MG63 (cell line): ENCODE measurements at places on chromosomes 2 and 18. TPM values are rescaled to one million over a fixed set of nuclear protein-coding genes. Genes with fewer than 3 reads are reported as not detected.

DNA sequence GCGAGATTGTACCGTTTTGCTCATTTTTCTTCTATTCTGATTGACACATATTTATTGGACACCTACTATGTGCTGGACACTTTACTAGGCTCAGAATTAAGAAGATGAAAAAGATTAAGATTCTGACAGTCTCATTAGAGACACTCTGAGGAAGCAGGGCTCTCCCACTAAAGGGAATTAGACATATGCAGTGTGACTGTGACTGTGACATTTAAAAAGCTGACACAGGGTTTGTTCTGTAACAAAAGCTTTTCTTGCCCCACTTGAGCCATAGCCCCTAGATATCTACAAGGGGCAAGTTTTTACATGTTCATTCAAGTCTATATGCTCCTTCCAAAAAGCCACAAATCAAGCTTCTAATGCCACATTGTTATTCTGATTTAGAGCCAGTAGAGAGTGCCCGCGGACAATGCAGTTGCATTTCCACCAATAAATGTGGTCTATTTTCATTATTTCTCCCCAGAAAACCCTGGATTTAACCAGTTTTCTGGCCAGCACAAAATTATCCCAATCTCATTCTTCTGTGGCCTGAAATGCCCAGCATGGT is 9.8 kb downstream of the ARHGAP25 start:
- no peak for DNase-seq

DNA sequence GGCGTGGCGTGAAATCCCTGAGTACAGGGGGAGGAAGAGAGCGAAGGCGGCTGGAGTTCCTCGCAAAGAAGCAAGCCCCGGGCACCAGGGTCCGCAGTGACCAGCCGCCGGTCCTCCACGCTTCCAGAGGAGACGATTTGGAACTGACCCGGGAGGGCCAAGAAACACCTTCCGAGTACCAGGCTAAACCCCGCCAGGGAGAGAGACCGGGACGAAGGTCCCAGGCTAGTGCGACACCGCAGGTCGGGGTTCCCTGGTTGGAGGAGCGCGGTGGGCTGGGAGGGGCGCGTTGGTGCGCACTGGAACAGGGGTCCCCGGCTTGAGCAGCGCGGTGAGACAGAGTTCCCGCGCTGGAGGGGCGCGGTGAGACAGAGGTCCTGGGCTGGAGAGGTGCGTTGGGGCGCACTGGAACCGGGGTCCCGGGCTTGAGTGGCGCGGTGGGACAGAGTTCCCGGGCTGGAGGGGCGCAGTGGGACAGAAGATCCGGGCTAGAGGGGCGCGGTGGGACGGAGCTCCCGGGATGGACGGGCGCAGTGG is 901 bp downstream of the WDFY1 start:
- DNase-seq, result peak; percentile 35

DNA sequence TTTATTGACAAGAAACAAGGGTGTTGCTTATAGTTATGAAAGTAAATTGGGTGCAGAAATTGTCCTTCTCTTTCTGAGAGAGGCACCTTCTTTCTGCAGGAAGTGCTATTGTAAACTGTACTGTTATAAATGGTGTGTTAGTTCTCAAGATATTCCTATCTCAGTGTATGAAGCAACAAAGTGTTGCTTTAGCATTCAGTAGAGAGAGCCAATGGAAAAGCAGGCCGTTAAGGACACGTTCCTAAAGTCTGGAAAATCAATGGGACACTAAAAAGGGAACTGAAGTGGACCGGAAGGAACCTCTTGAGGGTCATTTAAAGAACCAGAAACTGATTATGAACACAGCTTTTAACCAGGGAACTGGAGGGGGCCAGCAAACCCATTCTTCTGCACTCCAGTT is 510.0 kb upstream of the ZEB2 start:
- no peak for DNase-seq

DNA sequence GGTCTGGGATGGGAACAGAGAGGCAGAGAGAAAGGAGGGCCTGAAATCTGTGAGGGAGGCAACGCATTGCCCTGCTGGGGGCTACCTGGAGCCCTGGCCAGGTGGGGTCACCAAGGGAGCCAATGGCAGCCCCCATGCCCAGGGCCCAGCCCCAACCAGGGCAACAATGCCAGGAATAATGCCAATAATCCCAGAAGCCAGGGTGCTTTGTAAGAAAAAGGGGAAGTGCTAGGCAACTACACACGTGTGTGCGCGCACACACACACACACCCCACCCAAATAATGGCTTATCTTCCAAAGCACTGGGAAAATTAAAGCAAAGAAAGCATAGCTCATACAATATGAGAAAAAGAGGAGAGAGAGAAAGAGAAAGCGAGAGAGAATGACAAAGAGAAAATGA is 7.0 kb upstream of the CLEC4F start:
- DNase-seq, result no peak

- DNase-seq, result no peak
Observed at GRCh38 chr2:30487603-30488002, 40.6 kb downstream of the LCLAT1 start.

DNA sequence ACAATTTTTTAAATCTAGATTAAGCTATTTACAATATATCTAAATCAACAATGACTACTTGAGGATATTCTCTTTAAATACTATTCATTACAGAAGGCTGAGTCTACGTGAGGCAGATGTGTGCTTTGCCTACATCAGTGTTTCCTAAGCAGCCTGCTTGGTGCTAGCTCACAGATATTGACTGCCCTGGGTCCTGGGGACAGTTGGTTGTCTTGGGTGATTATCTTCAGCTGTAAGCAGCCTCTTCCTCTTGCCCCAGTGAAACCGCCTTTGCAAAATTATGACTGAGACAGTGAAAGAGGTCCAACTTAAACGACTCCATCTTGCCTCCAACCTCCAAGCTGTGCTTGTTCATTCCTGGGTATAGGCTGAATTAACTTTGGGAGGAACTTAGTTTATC is 39.6 kb upstream of the CCDC88A start:
- DNase-seq, result no peak

DNA sequence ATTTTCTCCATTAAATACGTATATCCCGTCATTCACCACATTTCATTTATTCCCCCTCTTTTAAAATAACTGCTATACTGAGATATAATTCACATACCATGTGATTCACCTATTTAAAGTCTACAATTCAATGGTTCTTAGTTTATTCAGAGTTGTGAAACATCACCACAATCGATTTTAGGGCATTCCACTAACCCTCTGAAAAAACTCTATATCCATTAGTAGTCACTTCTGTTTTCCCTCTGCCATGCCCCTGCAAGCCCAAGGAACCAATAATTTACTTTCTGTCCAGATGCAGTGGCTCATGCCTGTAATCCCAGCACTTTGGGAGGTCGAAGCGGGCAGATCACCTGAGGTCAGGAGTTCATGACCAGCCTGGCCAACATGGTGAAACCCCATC is 95.5 kb upstream of the FZD5 start:
- no peak for DNase-seq

GRCh38 chr2:20818820-20819219 is 4.1 kb downstream of the LDAH start:
- no peak for DNase-seq

- no peak for DNase-seq
Observed at GRCh38 chr2:64134813-64135212, 9.4 kb downstream of the PELI1 start.

- DNase-seq, result no peak
Observed at GRCh38 chr2:64582774-64583340, 58.7 kb downstream of the AFTPH start.

GRCh38 chr2:235698028-235698427 is 204.2 kb downstream of the AGAP1 start:
- DNase-seq, result peak; percentile 23

Gene PCARE
- not detected in 2 replicates for total RNA-seq

Gene PARD6G
- 3.4 TPM in 2 replicates for total RNA-seq

Gene PREB
- total RNA-seq, result 60.5 and 84.3 TPM in 2 replicates
